ENCODE measurements at places on chromosomes 7 and 10.

- no peak for DNase-seq
Observed at GRCh38 chr7:117458977-117459583, 20.7 kb upstream of the CFTR start.

- no peak for DNase-seq
Observed at GRCh38 chr7:108251700-108252099, 121.5 kb upstream of the LAMB4 start.

DNA sequence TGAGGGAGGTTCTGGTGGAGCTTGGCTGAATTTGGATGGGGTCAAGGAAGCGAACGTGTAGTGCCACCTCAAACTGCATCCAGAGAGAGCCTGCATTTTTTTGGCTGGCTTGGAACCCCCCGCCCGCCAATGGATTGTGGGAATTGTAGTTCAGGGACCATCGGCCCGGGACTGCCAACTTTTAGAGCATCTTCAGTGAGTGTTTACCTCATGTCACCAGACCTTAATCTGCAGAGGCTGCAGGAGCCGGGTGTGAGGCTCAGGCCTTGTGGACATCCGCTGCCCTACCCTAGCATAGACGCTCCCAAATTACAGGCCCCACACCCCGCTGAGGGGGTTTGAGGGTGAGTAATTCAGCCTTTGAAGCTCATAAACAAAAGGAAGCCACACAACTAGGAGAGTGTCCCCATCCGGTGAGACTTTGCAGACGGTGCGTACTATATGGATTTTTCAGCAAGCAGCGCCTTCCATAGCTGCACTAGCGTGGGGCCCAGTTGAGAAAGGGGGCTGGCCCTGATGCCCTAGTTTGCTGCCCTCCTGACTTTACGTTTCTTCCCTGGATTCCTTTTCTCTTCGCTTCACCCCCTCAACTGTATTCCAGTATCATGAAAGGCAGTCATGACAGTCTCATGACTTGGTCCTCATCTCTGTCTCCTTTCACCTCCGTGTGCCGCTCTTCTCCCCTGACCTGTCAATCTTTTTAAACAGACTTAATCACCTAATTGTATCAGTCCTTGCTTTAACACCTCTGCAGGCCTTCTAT is 717 bp downstream of the CNPY4 start:
- peak; percentile 49 for DNase-seq

DNA sequence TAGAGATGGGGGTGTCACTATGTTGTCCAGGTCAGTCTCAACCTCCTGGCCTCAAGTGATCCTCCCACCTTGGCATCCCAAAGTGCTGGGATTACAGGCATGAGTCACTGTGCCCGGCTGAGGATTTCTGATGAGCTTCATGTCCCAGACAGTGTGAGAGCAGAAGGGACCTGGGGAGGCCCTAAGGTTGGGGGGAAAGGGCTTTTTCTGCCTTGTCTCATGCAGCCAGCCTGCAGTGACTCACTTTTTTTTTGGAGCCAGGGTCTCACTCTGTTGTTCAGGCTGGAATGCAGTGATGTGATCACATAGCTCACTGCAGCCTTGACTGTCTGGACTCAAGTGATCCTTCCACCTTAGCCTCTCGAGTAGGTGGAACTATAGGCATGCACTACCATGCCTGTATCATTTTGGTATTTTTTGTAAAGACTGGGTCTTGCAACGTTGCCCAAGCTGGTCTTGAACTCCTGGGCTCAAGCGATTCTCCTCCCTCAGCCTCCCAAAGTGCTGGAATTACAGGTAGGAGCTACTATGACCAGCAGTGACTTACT is 14.6 kb downstream of the COL26A1 start:
- DNase-seq: no peak

DNA sequence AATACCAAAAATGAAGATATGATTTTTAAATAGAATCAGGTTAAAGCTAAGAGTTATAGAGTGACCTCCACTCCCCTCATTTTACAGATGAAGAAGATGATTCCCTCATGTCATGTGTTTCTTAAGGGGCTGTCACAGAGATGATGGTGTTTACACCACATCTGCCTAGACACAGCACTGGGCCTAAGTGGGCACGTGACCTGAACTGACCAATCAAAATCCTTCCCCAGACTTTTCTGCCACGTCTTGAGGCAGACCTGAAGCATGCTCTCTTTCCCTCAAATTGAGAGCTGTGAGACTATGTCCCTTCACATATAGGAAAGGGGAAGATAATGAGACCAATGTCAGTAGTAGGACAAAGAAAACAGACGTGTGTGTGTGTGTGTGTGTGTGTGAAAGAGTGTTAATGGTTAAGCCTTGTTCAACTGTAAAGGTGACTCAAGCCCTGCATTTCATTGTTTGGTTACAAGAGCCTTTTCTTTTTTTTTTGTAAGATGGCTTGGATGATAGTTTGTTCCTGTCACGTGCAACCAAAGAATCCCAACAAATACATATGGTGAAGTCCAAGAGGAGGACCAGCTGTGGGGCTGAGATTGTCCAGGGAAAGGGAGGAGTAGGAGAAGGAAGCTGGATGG is 172.8 kb upstream of the AOAH start:
- no peak for DNase-seq

- DNase-seq: no peak
Observed at GRCh38 chr7:118492466-118492865, 268.0 kb downstream of the ANKRD7 start.

DNA sequence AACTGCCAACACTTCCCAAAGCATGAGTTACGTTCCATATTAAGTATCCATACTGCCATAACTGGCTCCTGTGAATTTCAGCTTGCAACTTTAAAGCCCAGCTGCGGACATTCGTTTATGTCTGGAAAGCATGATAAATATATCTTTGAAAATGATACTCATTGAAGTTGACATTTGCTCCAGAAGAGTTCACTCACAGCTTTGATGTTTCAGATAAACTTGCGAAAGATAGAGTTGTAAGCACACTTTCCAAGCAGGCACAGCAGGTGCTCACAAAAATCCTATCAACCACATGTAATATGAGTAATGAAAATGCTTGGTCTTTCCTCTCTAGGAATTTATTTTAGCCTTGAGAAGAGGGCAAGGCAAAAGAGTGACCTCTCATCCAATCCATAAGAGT is 4.5 kb downstream of the CHCHD3 start:
- DNase-seq: no peak

DNA sequence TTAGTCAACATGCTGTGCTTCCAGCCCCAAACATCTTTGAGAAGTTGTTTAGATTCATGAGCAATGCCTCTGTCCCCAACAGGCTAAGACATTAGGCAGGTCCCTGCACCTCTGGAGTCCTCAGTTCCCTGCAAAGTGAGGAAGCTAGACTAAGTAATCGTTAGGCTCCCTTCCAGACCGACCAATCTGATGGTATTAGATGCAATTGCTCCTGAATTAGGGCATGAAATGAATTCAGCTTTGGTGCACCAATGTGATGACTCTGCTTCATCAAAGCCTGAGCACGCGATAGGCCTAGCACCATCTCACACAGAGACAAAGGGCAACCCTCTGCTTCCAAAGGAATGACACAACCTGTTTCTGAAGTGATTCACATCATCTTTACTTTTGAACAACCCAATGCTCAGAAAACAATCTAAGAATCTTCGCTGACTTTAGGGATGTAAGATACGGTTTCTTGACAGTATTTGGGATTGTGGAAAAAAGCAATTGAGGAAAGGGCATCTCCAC is 723 bp upstream of the TES start:
- DNase-seq: no peak

DNA sequence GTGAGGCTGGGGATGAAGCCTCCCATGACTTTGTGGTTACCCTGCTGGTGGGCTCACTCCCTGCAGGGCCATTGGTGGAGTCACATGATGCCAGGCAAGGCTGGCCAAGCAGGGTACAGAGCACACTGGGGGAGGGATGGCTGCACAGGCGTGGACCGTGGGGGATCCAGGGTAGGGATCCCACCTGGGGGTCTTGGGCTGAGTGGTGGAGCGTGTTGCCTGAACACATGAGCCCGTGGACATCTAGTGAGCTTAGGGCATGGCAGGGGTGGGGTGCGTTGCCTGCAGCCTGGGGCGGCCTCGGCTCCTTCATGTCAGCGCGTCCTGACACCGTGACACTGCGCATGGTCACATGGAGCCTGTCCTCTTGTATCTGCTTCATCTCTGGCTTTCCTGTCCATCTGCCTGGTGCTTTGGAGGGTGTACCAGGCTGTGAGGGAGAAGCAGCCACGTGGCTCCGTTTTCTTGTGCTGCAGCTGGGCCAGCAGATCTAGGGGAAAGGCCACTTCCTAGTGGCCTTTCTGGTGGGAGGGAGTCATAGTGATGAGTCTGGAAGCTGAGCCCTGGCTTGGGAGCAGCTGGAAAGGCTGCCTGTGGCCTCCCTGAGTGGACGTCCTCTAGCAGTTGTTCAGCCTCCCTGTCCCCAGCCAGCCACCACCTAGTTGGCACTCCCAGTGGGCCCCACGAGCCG is 96.2 kb downstream of the LHPP start:
- DNase-seq: no peak

DNA sequence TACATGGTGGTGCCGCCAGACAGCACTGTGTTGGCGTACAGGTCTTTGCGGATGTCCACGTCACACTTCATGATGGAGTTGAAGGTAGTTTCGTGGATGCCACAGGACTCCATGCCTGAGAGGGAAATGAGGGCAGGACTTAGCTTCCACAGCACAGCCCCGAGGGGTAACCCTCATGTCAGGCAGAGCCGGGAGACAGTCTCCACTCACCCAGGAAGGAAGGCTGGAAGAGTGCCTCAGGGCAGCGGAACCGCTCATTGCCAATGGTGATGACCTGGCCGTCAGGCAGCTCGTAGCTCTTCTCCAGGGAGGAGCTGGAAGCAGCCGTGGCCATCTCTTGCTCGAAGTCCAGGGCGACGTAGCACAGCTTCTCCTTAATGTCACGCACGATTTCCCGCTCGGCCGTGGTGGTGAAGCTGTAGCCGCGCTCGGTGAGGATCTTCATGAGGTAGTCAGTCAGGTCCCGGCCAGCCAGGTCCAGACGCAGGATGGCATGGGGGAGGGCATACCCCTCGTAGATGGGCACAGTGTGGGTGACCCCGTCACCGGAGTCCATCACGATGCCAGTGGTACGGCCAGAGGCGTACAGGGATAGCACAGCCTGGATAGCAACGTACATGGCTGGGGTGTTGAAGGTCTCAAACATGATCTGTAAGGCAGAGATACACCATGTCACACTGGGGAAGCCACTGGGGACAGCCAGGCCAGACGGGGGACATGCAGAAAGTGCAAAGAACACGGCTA is 104.6 kb upstream of the TNRC18 start:
- no peak for DNase-seq

DNA sequence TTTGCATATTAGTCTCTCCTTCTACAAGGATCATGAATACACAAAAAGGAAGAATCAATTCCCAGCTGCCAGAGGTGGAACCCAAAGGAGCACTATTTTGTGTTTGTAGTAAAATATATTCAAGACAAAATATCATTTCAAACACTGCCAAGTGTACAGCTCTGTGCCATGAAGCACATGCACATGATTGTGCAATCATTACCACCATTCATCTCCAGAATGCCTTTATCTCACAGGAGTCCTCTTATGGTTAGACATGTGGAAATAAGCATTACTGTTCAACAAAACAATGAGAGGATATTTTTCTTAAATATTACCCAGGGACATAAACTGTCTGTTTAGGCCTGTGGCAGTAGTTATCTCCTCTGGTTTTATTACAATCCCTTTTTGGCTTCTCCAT is 151.4 kb upstream of the PPP1R3A start:
- no peak for DNase-seq

- no peak for DNase-seq
Observed at GRCh38 chr7:122302761-122303530, 1.6 kb downstream of the FEZF1 start.

- DNase-seq: no peak
Observed at GRCh38 chr7:126424985-126425384, 827.8 kb downstream of the GRM8 start.

GRCh38 chr10:100774223-100774622 is 28.8 kb downstream of the PAX2 start:
- DNase-seq: no peak

DNA sequence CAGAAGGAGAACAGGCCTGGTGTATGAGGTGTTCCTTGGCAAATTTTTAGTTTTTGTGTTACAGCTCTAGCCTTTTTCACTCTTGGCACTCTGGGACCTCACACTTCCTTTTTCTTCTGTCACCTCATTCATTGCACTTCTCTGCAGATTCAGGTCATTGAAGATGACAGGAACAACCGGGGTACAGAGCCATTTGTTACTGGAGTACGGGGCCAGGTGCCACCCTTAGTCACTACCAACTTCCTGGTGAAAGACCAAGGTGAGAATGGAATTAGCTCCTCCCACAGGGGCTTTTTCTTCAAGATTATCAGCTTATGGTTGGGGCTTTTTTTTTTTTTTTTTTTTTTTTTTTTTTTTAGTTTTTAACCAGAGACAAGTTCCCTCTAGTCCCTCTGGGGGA is 18.5 kb upstream of the CHCHD1 start:
- DNase-seq: no peak

DNA sequence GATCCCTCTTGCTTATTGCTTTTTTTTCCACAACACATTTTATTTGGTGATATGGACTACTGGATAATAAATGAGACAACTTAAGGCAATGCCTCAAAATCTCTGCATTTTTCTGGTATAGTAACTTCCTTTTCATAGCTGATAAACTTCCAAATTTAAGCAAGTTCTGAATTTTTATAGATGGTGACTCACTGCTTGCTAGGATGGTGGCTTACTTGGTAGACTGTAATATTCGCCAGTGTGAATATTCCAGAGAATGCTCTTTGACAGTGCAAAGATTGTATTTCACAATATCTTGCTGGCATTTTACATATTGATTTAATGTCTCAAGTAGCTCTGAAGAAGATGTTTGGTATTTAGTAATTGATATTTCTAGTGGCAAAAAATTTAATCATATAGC is 472.4 kb downstream of the TFEC start:
- no peak for DNase-seq

GRCh38 chr7:42494736-42495135 is 257.7 kb upstream of the GLI3 start:
- DNase-seq: no peak

- DNase-seq: no peak
Observed at GRCh38 chr7:35721288-35721687, 26.4 kb upstream of the HERPUD2 start.

- DNase-seq: no peak
Observed at GRCh38 chr7:136086712-136087111, 109.6 kb upstream of the MTPN start.

DNA sequence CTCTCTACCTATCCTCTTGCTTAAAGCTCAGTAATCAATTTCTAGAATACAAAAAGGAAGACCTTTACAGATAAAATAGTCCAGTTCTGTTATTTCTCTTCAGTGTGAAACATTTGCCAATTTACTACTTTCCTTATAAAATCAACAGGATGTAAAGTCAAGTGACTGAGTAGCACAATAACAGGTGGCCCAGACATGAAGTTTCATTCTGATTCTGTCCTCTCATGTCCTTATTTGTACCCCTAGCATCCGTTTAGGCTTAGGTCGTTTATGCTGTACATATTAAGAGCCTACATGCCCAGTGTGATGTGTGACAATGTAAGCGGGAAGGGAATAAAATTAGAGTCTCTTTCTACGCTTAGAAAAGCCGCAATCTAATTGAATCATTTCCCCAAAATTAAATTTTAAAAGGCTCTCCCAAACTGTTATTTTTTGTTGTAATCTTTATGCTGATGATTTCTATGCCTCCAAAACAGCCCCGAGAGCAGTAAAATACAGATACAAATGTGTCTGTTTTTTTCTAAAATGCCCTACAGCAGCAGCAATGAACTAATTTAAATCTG is 29.1 kb downstream of the EPC1 start:
- no peak for DNase-seq
